CD4-positive, alpha-beta T cell (primary cell): ENCODE measurements at places on chromosomes 1 and 21. TPM values are rescaled to one million over a fixed set of nuclear protein-coding genes. Genes with fewer than 3 reads are reported as not detected.

DNA sequence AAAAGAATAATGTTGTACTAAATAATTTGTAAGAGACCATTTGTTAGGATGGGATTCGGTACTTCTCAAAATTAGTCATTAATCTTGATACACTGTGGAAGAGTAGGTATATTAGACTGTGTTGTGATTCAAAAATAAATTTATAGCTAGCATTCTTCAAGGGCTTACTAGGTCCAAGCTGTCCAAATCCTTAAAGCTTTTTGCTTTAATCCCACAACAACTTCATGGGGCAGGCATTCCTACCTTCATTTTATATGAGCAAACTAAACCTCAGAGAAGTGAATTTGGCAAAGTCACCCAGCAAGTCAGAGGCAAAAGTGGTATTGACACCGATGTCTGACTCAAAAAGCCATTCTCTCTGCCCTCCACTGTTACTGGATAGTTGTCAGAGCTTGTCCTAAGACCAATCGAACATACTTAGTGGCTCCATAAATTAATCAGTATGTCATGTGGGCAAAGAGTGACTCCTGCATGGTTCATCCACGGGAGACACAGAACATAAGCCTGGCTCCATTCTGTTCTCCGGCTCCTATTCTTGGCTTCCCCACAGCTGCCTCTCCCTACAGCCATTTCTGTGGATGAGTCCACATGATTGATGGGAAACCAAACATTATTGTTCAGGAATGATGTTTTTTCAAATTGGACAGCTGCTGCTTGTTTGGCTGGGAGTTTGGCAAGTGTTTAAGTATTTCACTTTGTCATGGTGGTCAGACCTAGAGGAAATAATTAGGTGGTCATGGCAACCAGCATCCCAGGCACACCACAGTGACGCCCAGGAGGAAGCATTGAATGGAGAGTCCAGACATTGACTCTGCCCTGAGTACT is 133.4 kb upstream of the FGGY start:
- H3K36me3 ChIP-seq, result no peaks in the 10 kb centered on the region
- no peak overlapping the region for H3K27ac ChIP-seq
- no peaks in the 10 kb centered on the region for H3K27me3 ChIP-seq
- no peak overlapping the region for H3K4me3 ChIP-seq

- H3K4me3 ChIP-seq, result no peak overlapping the region
- H3K4me1 ChIP-seq, result peaks cover 16% of the 10 kb centered on the region
- no peak for DNase-seq
- peaks cover 19% of the 10 kb centered on the region for H3K27me3 ChIP-seq
- H3K27ac ChIP-seq, result no peak overlapping the region
- H3K36me3 ChIP-seq, result no peaks in the 10 kb centered on the region
Measured at GRCh38 chr1:100542285-100542684, 4.3 kb downstream of the GPR88 start.

DNA sequence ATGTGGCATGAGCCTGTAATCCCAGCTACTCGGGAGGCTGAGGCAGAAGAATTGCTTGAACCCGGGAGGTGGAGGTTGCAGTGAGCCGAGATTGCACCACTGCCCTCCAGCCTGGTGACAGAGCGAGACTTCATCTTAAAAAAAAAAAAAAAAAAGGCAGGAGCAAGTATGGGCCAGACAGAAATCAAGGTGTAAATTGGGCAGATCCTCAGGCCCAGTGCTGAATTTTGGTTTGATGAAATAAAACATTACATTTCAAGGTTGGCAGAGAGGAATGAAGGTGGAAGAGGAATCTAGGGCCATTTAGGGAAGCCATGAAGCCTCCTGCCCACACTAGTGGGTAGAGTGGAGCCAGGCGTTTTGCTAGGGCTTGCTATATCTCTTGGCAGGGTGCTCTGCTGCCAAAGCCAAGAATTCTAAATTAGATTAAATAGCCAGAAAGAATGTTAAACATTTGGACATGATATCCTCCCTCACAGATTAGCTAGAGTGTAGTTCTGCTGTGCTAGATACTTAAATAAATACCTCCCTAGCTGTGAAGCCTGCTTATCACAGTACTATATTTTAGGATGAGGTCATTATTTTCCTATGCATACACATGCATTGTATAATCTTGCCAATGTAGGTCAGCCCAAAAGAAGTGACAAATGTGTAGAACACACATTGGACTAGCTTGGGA is 16.6 kb upstream of the LGALS8 start:
- no peak overlapping the region for H3K4me3 ChIP-seq
- no peaks in the 10 kb centered on the region for H3K36me3 ChIP-seq
- H3K4me1 ChIP-seq, result peaks cover 13% of the 10 kb centered on the region
- H3K27ac ChIP-seq, result no peak overlapping the region
- no peak for DNase-seq

Gene KCNJ9
- not detected for total RNA-seq

Gene MYOG
- total RNA-seq, result not detected

DNA sequence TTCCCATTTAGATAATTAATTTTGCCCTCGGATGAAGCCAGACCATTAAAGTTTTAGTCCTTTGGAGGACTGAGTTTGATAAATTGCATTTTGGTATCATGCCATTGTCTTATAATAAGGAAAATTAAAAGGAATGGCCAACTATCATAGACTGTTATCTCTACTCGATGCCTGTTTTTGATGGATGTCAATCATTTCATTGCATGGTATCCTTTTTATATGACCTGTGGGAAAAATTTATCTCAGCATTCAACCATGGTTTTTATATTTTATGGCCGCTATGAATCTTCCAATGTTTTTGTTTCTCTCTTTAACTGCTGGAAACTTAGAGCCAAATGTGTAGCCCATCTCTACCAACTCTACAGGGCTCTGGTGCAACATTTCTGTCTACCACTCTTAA is 9.9 kb upstream of the CCT8 start:
- no peak overlapping the region for H3K4me3 ChIP-seq
- H3K27ac ChIP-seq, result no peak overlapping the region
- H3K27me3 ChIP-seq, result no peaks in the 10 kb centered on the region

DNA sequence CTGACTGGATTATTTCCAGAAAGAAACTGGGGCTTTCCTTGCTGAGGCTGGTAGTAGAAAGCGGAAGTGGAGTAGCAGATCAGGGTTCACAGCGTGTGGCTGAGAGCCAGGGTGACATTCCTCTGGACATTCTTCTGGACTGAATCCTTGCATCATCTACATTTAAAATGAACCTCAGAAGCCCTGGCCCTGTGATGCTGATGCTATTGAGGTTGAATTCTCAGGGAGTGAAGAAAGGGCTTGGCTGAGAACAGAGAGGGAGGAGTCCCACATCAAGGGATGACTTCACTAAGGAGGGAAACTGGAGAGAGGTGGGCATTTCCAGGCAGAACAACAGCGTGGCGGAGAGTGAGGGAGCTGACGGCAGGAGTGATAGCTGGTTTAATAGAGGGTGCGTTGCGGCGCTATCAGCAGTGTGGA is 102.3 kb upstream of the LMO4 start:
- no peaks in the 10 kb centered on the region for H3K27me3 ChIP-seq
- no peak for DNase-seq
- H3K27ac ChIP-seq, result no peak overlapping the region
- no peaks in the 10 kb centered on the region for H3K36me3 ChIP-seq
- H3K4me3 ChIP-seq, result no peak overlapping the region
- H3K4me1 ChIP-seq, result no peaks in the 10 kb centered on the region

Gene PEX19
- total RNA-seq, result 32.0 TPM

Gene CLEC20A
- total RNA-seq, result not detected

- DNase-seq, result no peak
- no peaks in the 10 kb centered on the region for H3K27me3 ChIP-seq
- peaks cover 73% of the 10 kb centered on the region for H3K4me1 ChIP-seq
- H3K27ac ChIP-seq, result peak overlapping the region; percentile 65
- H3K4me3 ChIP-seq, result peak overlapping the region; percentile 99
- peaks cover 43% of the 10 kb centered on the region for H3K36me3 ChIP-seq
Measured at GRCh38 chr1:26318338-26319064, 743 bp downstream of the CD52 start.

Gene KHDC4
- total RNA-seq, result 56.6 TPM

DNA sequence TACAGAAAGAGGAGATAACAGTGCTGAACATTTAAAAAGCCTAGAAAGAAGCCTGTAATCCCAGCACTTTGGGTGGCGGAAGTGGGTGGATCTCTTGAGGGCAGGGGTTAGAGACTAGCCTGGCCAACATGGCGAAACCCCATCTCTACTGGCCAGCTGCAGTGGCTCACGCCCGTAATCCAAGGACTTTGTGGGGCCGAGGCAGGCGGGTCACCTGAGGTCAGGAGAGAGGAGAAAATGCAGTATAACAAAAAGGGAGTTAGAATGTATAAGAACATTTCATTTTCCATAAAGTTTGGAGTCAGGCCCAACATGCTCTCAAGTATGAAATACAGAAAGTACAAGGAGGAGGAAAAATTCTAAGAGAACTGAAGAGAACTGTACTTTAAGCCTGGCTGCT is 134.5 kb downstream of the SMYD3 start:
- DNase-seq, result no peak
- H3K27me3 ChIP-seq, result no peaks in the 10 kb centered on the region
- H3K36me3 ChIP-seq, result no peaks in the 10 kb centered on the region
- H3K4me1 ChIP-seq, result no peaks in the 10 kb centered on the region
- H3K27ac ChIP-seq, result no peak overlapping the region

Gene APCS
- total RNA-seq, result not detected

DNA sequence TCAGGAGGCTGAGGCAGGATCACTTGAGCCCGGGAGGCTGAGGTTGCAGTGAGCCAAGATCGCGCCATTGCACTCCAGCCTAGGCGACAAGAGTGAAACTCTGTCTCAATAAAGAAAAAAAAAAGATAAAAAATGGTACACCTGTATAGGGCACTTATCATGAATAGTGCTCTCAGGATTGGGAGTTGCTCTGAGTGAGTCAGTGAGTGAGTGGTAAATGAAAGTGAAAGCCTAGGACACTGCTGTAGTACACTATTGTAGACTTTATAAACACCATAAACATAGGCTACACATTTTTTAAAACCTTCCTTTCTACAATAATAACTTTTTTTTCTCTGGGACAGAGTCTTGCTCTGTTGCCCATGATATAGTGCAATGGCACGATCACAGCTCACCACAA is 16.8 kb downstream of the PHTF1 start:
- H3K4me3 ChIP-seq, result no peak overlapping the region
- no peak for DNase-seq
- peaks cover 3% of the 10 kb centered on the region for H3K4me1 ChIP-seq
- H3K36me3 ChIP-seq, result no peaks in the 10 kb centered on the region

- peaks cover 14% of the 10 kb centered on the region for H3K27me3 ChIP-seq
- H3K27ac ChIP-seq, result no peak overlapping the region
- H3K4me3 ChIP-seq, result peak overlapping the region; percentile 50
- peak; percentile 34 for DNase-seq
- peaks cover 5% of the 10 kb centered on the region for H3K4me1 ChIP-seq
Measured at GRCh38 chr21:25790122-25790877, 55.5 kb downstream of the GABPA start.

DNA sequence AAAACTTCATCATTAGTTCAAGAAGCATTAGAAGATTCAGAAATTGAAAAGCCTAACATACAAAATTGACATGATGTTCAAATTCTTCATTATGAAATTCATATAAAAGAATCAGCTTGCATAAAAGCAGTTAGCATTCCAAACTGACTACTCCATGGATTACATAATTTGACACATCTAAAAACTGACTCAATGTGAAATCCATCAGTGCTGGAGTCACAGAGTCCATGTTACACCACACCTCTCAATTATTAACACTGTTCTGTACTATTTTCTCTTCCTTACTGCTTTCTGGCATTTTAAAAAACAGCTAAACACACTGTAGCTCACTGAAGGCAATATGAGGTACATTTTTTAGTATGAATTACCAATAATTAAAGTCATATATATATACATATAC is 28.0 kb downstream of the ARHGAP29 start:
- H3K36me3 ChIP-seq, result no peaks in the 10 kb centered on the region
- no peak overlapping the region for H3K27ac ChIP-seq
- no peaks in the 10 kb centered on the region for H3K27me3 ChIP-seq
- no peaks in the 10 kb centered on the region for H3K4me1 ChIP-seq

DNA sequence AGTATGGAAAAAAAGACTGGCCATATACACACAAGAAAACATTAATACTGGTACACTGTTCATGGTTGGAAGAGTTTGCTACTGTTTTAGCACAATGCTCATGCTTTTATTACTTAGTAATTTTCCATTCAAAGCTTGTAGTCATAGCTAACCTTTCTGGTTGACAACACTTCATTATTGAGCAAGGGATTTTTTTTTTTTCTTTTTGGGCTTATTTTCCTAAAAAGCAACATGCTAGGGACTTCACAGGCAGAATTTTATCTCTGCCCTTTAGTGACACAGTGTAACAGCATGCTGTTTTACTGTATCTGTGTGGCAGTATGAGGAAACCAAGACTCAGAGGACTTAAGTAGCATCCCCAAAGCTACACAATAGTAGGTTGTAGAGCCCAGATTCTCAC is 58.5 kb downstream of the FGGY start:
- H3K4me3 ChIP-seq, result no peak overlapping the region
- no peak for DNase-seq
- H3K27me3 ChIP-seq, result no peaks in the 10 kb centered on the region
- no peaks in the 10 kb centered on the region for H3K4me1 ChIP-seq
- no peaks in the 10 kb centered on the region for H3K36me3 ChIP-seq

Gene C1orf94
- not detected for total RNA-seq

DNA sequence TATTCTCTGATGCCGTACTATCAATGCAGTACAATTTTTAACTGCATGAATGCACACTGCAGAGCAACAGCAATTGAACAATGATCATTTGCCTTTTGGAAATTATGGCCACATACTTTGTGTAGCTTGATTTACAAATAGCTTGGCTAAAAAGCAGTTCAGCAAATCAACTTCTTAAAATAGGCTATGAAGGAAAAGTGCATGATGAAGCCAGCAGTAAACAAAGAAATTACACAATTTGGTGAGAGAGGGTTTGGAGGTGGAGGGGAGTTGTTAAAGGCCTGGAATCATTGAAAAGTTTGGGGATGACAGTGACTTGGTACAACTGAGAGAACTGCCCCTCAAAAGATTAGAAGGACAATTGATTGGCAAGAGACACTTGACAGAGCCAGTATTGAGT is 6.5 kb downstream of the PIGM start:
- no peaks in the 10 kb centered on the region for H3K36me3 ChIP-seq
- DNase-seq, result no peak
- peaks cover 5% of the 10 kb centered on the region for H3K4me1 ChIP-seq
- H3K27me3 ChIP-seq, result no peaks in the 10 kb centered on the region
- no peak overlapping the region for H3K27ac ChIP-seq

DNA sequence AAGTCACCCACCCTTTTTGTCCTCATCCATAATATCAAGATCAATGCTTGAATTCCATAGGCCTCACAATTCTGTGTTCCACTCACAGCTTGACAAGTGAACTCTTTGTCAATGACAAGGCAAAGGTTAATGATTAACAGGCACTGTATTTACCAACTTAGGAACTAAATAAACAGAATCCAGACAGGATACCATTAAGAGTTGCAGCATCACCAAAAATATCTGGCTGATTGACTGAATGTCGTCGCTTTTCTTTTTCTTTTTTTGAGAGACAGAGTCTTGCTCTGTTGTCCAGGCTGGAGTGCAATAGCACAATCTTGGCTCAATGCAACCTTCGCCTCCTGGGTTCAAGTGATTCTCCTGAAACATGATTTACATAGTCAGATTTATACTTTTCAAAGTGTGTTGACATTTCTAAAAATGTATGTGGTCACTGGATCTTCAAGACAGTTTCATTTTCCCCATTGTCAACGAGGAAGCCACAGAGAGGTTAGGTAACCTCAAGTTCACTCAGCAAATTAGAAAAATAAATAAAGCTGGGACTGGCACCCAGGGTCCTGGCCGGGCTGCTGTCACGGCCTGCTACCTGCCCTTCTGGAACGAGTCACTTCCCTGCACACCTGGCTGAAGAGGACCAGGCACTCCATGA is 81.0 kb downstream of the PDE9A start:
- DNase-seq, result no peak
- H3K4me3 ChIP-seq, result no peak overlapping the region
- peaks cover 2% of the 10 kb centered on the region for H3K36me3 ChIP-seq
- no peaks in the 10 kb centered on the region for H3K27me3 ChIP-seq

Gene TRIM17
- total RNA-seq, result 0.96 TPM
